ENCODE measurements at places on chromosomes 12 and 14.

- peak; percentile 83 for DNase-seq
These were observed 122.6 kb upstream of the PLXNC1 start for GRCh38 chr12:94025756-94026155.

DNA sequence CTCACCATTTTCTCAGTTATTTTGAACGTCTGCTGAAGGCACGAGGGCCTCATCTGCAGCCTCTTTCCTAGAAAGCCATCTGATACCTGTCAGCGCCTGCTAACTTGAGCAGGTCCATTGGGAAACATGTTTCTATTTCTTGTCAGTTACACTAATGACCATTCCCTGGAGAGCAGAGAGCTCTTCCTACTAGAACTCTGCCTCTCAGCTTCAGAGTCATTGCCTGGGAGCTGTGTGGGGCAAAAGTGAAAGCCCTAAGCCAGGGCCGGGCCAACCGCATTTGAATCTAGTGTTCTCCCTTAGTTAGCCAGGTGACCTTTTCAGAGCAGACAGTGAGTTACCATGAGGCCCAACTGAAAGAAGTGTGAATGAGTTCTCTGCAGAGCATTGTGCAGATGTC lies 135.8 kb downstream of the EML1 start:
- no peak for DNase-seq

- DNase-seq: no peak
These were observed 88.0 kb downstream of the SYT1 start for GRCh38 chr12:78952552-78952929.

- DNase-seq: no peak
These were observed 80.4 kb downstream of the LIN7A start for GRCh38 chr12:80857311-80857710.

- no peak for DNase-seq
These were observed 1.4 kb upstream of the PWP1 start for GRCh38 chr12:107684029-107684795.

DNA sequence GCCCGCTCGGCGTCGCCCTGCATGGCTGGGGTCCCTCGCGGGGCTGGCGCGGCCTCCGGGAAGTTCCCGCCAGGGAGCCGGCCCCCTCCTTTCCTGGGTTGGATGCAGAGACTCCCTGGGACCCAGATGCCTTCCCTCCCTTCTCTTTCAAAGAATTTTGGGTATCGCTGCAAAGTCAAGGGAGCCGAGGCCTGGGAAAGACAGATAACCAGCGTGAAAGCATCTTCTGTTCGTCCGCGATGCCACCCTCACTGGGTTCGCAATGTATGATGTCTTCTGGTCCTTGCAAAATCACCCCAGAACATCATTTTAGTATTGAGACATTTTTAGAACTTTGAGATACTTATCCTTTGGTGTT lies 451 bp downstream of the IRAK3 start:
- no peak for DNase-seq

DNA sequence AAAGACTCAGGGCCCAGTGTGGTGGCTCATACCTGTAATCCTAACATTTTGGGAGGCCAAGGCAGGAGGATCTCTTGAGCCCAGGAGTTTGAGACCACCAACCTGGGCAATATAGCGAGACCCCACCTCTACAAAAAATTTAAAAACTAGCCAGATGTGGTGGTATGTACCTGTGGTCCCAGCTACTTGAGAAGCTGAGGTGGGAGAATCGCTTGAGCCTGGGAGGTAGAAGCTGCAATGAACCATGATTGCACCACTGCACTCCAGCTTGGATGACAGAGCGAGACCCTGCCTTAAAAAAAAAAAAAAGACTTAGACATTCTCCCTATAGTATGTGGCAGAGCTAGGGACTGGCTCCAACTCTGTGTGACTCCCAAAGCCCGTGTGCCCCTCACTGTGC lies 2.9 kb downstream of the UBE3B start:
- no peak for DNase-seq

DNA sequence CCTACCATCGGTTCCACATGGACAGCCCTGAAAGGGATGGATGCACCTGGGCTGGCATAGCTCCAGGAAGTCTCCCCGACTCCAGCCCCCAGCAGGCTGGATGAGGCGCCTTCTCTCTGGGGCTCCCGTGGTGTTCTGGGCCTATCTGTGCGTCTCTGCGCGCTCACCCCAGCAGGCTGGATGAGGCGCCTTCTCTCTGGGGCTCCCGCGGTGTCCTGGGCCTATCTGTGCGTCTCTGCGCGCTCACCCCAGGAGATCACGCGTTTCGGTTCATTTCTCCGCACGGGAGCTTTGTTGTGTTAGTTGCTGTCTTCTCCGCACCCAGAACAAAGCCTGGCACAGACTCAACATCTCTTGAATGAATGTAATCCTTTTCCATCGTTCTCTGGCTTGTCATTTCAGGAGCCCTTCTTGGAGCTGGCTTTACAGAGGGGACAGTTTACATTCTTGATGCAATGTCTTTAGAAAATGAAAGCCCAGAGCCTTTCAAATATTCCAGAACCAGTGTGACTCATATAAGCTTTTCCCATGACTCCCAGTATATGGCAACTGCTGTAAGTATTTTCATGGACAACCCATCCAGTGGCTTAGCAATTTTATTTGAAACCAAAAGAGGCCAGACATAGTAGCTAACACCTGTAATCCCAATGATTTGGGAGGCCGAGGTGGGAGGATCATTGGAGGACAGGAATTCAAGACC lies 40.3 kb downstream of the CFAP251 start:
- DNase-seq: no peak

- no peak for DNase-seq
These were observed 33.4 kb downstream of the AMN start for GRCh38 chr14:102955636-102956408.

- DNase-seq: no peak
These were observed 13.6 kb downstream of the VEZT start for GRCh38 chr12:95231190-95231589.

- DNase-seq: peak; percentile 24
These were observed 4.7 kb downstream of the TMEM263 start for GRCh38 chr12:106960443-106960842.

DNA sequence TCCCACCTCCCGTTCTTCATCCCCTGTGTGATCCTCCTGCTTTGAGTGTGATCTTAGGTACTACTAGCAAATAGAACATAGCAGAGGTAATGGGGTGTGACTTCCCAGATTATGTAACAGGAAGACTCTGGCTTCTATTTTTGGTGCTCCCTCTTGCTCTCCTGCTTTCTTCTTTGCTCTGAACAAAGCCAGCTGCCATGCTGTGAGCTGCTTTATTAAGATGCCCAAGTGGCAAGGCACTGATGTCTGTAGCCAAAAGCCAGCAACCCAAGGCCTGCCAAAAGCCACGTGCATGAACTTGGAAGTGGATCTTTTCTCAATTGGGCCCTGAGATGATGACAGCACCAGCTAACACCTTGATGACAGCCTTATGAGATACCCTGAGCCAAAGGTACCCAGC lies 5.8 kb upstream of the MFAP5 start:
- no peak for DNase-seq

GRCh38 chr12:131896811-131897270 lies 2.4 kb downstream of the ULK1 start:
- no peak for DNase-seq

DNA sequence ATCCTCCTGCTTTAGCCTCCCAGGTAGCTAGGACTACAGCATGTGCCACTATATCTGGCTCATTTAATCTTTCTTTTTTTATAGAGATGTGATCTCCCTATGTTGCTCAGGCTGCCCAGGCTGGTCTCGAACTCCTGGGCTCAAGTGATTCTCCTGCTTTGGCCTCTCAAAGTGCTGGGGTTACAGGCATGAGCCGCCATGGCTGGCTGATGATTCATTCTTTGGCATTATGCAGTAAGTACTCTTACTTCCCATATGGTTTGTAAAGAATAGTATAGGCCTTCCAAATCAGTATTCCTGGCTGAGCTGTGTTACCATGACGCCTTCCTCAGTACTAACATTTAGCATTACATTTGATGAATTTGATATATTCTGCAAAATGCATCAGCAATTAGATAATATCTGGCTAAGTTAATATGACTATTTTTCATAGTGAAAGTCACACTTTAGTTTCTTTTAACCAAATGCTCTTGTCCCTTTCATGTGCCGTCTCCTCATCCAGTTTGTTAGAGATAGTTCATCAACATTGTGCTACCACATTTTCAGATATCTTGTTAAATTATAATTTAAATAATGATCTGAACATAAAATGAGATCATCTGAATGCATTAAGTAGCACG lies 3.2 kb upstream of the MIA2 start:
- DNase-seq: no peak

DNA sequence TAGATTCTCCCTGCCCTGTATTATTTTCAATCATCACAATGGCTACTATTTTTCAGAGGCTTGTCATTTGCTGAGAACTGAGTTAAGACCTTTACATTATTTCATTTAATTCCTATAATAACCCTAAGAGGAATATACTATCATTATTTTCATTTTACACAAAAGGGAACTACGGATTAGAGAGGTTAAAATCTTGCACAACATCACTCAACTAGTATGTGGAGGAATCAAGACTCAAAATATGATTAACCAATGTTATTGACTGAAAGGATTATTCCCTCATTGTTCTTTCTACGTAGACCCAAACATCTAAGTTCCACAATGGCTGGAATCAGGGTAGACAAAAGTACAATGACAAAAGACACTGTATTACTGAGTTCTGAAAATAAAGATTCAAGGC lies 45.0 kb downstream of the GPR65 start:
- no peak for DNase-seq

GRCh38 chr14:89973234-89973823 lies 17.6 kb downstream of the TDP1 start:
- DNase-seq: no peak

GRCh38 chr14:41289025-41289424 lies 317.7 kb upstream of the LRFN5 start:
- DNase-seq: no peak

GRCh38 chr14:105139212-105139825 lies 29.3 kb downstream of the JAG2 start:
- no peak for DNase-seq

DNA sequence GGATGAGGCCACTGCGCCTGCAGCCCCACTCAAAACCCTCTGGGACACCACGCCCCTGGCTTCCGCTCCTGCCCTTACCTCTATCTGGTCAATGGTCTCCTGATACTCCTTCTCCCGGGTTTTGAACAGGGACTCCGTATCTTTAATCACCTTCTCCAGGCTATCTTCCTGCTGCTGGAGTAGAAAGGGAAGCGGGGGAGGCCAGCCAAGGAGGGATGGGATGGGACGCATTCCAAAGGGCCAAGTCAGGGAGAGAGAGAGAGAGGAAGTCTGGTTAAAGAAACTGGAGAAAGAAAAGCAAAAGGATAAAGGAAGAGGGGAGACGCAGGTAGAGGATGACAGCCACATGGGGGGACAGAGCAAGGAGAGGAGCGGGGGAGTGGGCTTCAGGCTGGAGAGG lies 7.9 kb downstream of the IFFO1 start:
- no peak for DNase-seq

DNA sequence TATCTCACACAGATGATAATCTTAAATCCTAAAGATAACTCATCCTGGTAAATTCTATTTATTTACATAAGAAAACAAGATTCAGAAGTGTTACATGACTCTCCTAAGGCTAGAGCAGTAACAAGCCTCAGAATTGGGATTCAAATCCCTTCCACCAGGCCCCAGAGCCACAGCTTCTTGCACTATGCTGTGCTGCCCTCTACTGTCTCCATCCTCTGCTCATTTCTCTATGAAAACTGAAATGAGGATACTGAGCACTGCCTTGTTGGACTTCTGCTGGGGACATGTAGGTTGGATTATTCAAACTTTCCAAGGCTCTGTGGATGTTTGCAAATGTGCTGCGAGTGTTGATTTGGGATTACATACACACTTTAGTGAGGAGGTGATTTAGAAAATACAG lies 23.5 kb upstream of the C12orf50 start:
- DNase-seq: no peak

GRCh38 chr12:87311206-87311605 lies 718.0 kb downstream of the C12orf50 start:
- DNase-seq: no peak

GRCh38 chr14:75126121-75126544 lies 715 bp downstream of the NEK9 start:
- DNase-seq: no peak

GRCh38 chr12:122610207-122610606 lies 83.2 kb downstream of the KNTC1 start:
- no peak for DNase-seq

DNA sequence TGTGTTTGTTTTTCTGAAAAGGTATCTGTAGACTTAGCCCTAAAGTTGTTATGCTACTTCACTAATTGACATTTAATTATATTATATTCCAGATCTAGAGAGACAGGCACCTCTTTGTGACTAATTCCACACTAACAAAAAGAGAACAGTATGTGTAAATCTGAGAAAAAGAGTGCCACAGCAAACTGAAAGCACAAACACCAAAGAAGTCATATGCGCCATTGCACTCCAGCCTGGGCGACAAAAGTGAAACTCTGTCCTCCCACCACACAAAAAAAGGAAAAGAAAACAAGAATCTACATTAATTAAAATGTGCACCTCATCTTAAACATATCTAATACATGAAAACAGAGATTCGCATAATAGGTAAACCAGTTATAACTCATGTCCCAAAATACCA lies 4.4 kb upstream of the CSRNP2 start:
- no peak for DNase-seq

DNA sequence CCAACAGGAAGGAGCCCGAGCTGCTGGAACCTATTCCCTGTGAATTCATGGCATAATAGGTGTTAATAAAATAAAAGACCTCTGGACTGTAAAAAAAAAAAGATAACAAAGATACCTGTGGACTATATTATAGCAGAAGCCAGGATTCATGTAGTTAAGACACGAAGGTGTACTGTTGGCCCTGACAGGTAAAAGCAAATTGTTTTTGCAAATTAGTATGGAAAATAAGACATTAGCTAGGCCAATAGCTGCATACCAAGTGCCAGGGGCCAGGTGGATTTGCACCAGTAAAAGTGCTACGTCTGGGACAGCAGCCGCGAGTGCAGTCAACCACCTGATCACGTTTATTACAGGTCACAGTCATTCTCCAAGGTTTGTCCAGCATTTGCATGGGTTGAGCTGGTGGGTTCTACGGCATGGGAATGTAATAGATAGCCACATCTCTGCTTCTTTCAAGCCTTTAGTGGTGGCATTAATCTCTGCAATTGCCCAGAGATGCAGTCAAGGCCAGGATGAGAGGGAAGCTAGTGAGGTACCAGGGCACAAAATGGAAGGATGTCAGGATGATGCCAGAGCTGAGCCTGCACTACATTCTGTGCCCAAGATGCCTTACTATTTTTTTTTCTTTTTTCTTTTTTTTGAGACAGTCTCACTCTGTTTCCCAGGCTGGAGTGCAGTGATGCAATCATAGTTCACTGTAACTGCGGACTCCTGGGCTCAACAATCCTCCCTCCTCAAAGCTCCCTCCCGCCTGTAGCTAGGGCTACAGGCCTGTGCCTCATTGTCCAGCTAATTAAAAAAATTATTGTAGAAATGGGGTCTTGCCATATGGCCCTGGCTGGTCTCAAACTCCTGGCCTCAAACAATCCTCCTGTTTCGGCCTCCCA lies 26.3 kb downstream of the TNFAIP2 start:
- DNase-seq: no peak

All from bone marrow (tissue), 2 donors.